ENCODE measurements at places on chromosomes 1 and 21.
A peak's percentile ranks its signal among the peaks of the same experiment; 100 is the strongest.

- no peak for DNase-seq
Observed at GRCh38 chr1:70143048-70143659, 62.2 kb downstream of the LRRC40 start.

DNA sequence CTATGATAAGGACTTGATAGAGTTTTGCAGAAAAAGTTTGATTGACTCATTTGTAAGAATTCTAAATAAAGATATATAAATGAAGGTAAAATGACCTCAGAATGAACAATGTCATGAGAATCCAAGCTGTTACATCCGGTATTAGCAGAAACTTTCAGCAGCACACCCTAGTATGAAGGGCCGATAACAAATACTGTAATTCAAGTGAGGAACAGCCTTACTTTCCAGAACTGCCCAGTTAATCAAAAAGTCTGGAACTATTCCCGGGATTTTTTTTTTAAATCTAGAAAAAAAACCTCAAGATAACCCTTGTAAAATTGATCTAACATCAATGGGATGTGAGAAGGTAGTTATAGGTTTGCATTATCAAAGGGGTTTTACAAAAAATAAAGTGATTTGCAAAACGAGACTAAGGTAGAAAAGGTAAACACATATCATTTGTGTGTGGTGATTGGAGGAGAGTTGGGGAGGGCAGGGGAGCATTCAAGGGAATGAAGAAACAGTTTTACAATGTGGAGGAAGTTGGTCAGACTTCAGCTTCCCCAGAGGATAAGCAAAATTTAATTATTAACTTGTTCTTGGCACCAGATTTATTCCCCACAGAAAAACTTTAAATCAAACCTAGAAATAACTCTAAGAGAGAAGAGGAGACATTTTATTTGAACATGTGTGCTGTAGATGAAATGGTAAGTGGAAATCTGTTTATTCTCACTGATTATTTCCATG, 75.9 kb upstream of the VCAM1 start:
- DNase-seq = no peak

DNA sequence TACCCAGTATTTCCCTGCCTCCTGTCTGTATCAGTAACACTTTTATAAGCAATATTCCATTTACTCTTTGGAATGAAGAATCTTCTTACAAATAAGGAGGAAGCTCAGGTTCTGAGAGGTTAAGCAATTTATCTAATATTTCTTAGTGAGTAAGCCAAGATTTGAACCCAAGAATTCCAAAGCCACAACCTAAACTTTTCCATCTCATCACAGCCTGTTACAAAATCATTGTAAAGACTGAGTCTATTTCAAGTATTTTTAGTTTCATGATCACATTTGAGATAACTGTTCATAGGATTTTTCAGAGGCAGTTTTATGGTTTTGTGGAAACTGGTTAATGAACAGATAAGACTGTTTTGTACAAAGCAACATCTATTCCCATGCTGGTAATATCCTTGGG, 29.8 kb upstream of the HHAT start:
- DNase-seq = no peak

- no peak for DNase-seq
Observed at GRCh38 chr1:206430031-206430983, 40.0 kb upstream of the IKBKE start.

DNA sequence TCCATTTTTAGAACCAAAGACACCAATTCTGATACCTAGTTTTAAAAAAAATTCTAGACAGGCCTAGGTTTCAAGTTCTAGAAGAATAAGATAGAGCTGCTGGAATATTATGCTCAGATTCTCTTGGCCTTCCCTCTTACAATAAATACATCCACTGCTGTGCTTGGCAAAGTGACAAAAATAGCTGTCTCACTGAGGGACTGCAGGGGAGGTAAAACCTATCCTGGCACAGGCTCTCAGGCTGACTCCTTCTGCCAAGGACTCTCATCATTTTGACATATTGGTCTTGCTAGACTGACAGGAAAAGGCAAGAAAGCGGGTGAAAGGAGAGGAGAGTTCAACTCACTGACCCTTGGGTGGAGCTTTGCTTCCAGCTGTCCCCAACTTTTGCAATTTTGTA, 197.0 kb upstream of the LHX8 start:
- DNase-seq = no peak

GRCh38 chr21:27820342-27820741, 853.5 kb upstream of the ADAMTS5 start:
- DNase-seq = no peak

DNA sequence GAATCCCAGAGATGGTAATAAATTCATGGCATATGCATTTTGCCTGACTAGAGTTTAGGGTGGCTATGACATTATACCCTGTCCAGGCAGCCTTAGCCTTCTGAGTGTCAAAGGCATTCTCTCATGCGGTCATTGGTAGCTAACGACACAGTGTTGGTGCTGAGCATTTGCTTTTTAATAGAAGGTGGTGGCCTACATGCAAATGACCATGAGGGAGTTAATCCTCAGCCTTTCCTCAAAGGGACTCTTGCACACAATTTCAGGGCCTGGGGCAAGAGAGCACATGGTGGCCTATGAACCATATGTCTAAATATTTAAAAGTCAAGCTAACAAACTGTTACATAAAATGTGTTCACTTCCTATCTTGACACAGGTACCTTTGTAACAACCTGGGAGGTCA, 30.9 kb upstream of the KCNA10 start:
- no peak for DNase-seq

DNA sequence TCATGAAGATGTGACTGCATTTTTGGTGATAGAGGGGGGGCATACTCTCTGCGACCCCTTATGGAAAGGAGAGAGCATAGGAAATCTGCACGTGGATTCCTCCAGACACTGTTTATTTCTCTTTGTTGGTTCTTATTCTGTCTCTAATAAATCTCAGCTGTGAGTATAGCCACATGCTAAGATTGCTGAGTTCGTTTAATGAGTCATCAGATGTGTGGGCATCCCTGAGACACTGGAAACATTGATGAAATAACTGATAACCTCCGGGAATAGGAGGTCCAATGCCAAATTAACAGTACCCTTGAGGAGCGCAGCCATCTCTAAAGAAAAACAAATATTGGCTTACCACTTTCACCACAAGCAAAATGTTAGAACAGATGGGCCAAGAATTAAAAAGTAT, 880.2 kb upstream of the NEGR1 start:
- DNase-seq = no peak

DNA sequence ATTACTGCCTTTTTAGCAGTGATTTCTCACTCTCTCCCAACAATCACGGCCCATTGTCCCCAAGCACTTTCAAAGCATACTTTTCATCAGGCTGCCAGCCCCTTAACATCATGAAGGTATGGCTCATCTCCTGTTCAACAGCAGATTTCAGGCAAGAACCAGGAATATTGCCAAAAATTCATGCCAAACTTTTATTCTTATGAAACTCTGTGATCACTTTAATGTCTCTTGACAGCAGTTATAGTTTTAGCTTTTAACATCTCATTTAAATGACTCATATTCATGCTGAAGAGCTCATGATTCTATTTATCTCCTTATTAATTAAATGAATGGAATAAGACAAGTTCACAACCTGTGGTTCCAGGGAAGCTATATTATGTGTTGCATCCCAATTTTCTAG, 235.1 kb downstream of the GRIK1 start:
- no peak for DNase-seq

DNA sequence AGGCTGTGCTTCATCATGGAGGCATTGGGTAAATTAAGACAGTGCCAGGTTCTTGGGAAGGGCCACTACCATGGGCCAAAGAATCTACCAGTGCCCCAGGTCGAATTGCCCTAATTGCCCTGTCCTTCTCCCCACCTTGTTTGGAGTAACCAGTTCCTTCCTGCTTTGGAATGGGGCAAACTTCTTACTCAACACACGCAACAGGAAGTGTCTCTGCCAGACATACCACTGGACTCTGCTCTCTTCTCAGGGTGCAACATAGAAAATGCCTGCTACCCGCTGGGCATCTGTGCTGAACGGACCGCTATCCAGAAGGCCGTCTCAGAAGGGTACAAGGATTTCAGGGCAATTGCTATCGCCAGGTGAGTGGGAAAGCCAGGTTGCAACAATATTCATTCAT, 15.8 kb downstream of the CDA start:
- DNase-seq = no peak

- no peak for DNase-seq
Observed at GRCh38 chr1:228440761-228441500, 24.3 kb upstream of the TRIM17 start.

DNA sequence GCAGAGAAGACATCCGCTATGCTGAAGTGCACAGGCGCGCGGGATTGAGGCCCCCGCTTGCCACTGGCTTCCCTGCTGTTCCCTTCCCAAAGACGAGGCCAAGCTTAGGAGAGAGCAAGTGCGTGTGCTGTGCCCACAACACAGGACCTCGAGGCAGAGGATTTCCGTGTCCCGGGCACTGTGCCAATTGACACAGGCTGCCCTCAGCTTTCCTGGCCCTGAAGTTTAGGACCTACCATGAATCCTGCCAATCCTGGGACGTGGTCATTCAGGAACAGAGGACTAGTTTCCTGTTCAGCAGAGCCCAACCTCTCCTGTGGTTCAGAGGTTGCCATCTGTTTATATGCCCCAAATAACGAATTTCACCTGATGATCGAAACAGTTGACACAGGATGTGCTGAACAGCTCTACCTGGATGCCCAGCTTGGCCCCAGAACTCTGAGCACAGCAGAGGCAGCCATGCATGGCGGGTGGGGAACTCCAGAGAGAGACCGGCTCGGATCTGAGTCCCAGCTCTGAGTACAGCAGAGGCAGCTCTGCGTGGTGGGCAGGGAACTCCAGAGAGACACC, 22.0 kb downstream of the SLC37A1 start:
- DNase-seq = no peak

- DNase-seq = no peak
Observed at GRCh38 chr1:28782011-28782410, 30.0 kb upstream of the OPRD1 start.

DNA sequence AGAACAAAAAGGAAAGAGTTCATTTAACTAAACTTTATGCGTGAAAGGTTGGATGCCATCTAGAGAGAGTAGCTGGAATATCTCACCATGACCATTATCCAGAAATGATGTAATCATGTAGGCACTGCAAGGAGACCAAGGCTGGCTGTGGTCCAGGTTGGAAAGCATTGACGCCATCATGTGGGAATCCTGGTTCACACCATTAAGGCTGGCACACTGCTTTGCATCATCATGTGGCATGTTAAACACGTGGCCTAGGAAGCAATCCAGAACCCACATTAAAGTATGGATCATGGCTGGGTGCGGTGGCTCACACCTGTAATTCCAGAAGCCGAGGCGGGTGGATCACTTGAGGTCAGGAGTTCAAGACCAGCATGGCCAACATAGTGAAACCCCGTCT, 4.3 kb downstream of the ADAMTS1 start:
- DNase-seq = no peak

GRCh38 chr21:25581582-25581981, 25.7 kb downstream of the MRPL39 start:
- DNase-seq = no peak

GRCh38 chr1:147851149-147851548, 51.4 kb upstream of the GJA8 start:
- no peak for DNase-seq

DNA sequence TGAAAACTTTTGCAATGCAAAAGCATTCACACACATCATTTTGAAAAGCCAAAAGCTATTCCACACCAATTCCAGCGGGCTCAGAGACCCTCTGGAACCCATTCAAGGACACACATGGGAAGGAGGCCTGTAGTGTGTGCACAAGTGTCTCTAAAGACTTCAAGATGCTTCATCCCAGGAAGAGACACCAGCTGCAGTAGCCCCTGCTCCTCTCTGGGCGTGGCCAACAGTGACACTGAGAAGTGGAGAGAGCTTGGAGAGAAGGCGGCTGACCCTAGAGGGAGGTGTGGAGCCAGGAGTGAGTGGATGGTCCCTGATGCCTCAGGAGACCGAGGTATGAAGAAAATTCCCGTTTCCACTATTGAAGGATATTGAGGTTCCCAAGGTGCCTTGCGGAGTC, 14.9 kb upstream of the TNNI1 start:
- DNase-seq = no peak

- DNase-seq = no peak
Observed at GRCh38 chr1:42937836-42938644, 20.6 kb downstream of the SLC2A1 start.

DNA sequence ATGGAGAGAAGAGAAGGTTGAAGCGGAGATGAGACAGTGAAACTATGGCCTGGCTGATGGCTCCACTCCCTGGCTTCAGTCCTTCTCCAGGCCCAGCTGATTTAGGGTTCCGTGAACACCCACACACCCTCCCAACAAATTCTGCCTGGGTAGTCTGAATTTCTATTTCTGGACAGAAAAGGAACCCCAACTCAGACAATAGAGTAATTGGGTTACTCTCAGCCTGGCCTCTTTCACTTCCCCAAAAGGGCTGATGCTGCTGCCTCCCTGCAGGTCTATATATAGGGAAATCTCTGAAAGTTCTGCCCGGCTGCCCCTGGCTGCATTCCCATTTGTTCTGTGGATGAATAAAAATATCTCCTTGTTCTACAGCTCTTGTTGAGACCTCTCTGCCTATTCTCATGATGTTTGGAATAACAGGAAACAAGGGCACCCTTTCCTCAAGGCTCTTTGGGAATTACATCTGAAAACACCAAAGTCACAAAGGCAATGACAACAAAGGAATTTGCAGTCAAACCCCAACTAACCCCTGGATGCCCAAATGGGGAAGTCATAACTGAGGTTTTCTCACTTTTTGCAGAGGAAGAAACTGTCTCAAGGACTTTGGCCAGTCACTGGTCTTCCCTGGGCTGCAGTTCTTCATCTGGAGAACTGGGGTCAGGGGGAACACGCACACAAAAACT, 11.4 kb upstream of the ZSCAN20 start:
- DNase-seq = peak; percentile 28

GRCh38 chr1:61121631-61122030, 39.3 kb downstream of the NFIA start:
- no peak for DNase-seq

GRCh38 chr1:11948822-11949458, 14.4 kb downstream of the PLOD1 start:
- no peak for DNase-seq

DNA sequence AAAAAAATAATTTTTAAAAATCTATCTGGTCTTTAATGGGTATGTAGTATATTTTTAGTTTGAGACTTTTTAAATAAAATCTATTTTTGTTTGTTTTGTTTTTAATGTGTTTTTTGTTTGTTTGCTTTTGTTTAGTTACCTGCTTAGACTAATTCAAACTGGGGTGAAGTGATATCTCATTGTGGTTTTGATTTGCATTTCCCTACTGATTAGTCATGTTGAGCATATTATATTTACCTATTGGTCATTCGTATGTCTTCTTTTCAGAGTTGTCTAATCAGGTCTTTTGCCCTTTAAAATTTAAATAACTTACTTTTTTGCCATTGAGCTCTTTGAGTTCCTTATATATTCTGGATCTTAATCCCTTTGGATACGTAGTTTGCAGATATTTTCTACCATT, 20.3 kb downstream of the CD1B start:
- no peak for DNase-seq

- peak; percentile 41 for DNase-seq
Observed at GRCh38 chr1:94025383-94026340, 95.3 kb downstream of the ABCA4 start.

GRCh38 chr1:117312453-117313138, 54.7 kb upstream of the MAN1A2 start:
- DNase-seq = no peak
